Gastrocnemius medialis (tissue), 4 donors: ENCODE measurements at places on chromosomes 16 and 17.
A peak's percentile ranks its signal among the peaks of the same experiment; 100 is the strongest.

- DNase-seq, result no peak
Observed at GRCh38 chr17:37745801-37746426, 1.1 kb upstream of the HNF1B start.

- peak; percentile 76 for DNase-seq
Observed at GRCh38 chr17:40026816-40027613, 11.8 kb downstream of the CSF3 start.

DNA sequence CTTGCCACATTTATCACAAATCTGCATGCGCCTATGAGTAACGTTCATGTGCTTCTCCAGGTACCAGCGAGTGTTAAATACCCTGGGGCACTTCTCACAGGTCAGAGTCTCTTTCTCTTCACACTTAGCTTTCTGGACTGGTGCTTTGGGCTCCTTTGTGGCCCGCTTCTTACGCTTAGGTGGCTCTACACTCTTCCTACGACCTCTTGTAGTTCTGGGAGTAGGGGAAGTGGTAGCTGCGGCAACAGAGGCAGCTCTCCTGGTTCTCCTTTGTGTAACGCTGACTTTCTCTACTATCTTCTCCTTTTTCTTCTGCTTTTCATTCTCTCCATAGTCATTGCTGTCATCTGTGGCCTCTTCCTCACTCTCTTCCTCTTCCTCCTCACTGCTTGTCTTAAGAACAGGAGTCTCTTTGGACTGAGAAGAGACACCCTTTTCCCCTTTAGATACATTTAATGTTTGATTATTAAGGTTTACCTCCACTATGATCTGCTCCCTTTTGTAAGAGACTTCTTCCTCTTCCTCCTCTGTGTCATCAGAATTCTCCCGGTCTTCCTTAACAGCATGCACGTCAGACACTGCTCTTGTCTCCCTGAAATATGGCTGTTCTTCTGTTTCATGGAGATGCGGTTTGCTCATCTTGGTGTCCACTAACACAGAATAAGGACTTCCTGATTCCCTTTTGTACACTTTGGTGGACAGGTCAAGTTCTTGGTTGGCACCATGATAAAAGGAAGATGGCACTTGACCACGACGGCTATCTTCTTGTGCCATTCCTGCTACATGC is 45.0 kb downstream of the ZNF652 start:
- no peak for DNase-seq

DNA sequence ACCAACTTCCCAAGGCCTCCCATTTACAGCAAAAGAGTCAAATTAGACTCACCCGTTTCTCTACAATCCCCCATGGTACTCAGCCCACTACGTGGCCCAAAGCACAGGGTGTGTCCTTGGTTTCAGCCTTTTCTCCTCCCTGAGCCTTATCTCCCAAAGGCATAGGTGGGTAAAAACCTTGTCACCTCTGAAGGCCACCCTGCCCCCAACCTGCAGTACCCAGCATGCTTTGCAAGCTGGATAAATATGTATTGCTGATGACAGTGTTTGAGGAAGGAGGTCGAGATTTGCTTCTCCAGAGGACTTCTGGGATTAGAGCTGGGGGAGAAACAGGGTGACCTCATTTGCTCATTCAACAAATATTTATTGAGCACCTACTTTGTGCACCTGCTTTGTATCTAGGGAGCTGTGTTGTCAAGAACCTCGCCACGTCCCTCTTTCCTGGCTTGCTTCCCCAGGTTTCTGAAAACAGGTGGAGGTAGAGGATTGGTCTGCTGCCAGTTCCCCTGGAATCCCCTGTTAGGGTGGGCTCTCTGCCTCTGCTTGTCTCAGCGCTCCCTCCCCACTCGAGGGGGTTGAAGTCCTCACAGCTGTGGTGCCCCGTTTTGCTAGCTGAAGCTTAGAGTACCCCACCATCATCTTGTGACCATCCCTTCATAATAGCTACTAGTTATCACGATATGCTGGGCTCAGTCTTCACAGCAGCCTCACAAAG is 3.0 kb downstream of the LASP1 start:
- DNase-seq, result no peak

GRCh38 chr16:89191901-89192185 is 8.5 kb downstream of the SLC22A31 start:
- DNase-seq, result no peak

DNA sequence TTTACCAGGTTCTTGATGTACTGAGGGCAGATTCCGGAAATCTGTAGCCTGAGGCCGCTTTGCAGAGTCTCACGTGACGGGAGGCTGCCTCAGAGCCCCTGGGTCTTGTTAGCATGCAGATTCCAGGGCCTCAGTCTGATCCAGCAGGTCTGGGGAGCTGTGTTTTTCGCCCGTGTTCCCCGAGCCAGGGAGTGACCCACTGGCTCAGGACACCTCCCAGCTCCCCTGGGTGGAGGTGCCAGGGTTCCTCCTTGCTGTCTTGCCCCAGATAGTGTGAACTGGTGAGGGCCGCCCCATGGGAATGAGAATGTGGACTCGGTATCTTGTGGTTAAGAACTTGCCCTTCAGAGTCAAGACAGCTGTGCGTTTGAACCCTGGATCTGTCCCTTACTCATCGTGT is 98.6 kb downstream of the OR1D5 start:
- no peak for DNase-seq

- DNase-seq, result no peak
Observed at GRCh38 chr16:82761858-82762257, 135.1 kb downstream of the CDH13 start.

GRCh38 chr17:77492446-77493237 is 351.9 kb downstream of the SEC14L1 start:
- DNase-seq, result peak; percentile 10

GRCh38 chr16:9297437-9298113 is 206.1 kb downstream of the HAPSTR1 start:
- DNase-seq, result no peak

DNA sequence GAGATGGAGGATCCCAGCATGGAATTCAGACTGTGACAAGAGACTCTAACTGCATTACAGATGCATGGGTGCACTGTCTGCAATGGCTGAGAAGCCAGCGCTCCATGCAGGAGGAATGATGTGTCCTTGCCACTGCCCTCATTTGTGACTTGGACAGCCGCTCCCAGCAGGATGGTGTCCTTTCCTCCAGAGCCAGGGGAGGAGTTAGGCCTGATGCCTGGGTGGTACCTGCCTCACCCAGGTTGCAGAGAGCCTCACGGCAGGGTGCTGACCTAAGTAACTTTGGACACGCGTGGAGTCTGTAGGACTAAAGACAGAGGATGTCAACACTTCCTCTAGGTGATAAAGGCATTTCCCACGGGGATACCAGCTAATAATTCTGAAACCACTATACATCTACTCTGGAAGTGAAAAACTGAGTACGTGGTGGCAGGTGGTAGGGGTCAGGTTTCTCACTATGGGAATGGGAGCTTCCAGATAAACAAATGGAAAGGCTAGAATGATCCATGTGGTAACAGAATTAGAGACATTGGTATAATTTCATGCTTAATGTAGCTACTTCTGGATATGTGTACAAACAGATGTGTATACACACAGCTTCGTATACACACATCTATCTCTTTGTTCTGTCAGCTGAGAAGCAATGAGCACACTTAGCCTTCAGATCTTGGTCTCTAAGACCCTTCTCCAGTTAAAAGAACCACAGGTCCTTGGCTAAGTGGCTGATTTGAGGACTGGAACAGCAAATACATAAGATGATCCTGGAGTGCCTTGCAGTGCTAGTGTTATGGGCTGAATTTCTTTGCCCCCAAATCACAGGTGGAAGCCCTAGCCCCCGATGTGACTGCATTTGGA is 13.7 kb upstream of the CSNK1D start:
- DNase-seq, result no peak

- DNase-seq, result no peak
Observed at GRCh38 chr17:80216473-80217456, 3.4 kb downstream of the SGSH start.

- DNase-seq, result peak; percentile 51
Observed at GRCh38 chr16:30533146-30533522, 1.5 kb downstream of the ZNF747 start.

DNA sequence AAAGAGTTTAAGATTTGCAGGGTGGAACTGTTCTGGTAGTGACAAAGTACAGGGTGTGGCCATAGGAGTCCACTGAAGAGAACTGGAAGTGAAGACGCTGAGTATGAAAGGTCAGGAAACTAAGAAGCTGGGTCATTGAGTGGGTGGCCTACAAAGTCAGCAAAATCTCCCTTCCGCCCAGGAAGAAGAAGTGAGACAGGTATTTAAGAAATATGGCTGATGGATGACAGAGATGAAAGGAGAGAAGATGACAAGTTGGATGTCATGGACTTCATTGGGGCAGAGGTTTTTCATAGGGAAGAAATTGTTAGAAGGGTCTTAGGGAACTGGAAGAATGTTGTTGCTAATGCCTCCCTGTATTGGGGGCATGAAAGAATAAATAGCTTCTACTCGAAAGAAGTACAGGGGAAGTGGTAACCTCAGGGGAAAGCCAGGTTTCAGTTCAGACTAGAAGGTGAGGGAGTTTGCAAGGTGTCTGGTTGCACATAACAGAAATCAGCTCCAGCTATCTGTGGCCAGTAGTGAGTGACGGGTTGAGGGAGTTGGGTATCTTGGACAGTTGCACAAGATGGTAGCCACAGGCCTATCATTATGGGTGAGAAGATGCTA is 33.6 kb upstream of the MED13 start:
- DNase-seq, result no peak
